ENCODE measurements at places on chromosomes 5 and 9.

- no peak for DNase-seq
Observed at GRCh38 chr9:112447283-112447761, 39.3 kb upstream of the KIAA1958 start.

- DNase-seq, result no peak
Observed at GRCh38 chr5:149903404-149903803, 41.2 kb downstream of the PDE6A start.

GRCh38 chr9:107632661-107633060, 143.1 kb upstream of the KLF4 start:
- no peak for DNase-seq

GRCh38 chr5:96283589-96283988, 149.5 kb downstream of the PCSK1 start:
- DNase-seq, result no peak

GRCh38 chr5:133859073-133859472, 109.4 kb downstream of the C5orf15 start:
- DNase-seq, result no peak

- DNase-seq, result no peak
Observed at GRCh38 chr9:122325124-122325523, 45.7 kb upstream of the PTGS1 start.

DNA sequence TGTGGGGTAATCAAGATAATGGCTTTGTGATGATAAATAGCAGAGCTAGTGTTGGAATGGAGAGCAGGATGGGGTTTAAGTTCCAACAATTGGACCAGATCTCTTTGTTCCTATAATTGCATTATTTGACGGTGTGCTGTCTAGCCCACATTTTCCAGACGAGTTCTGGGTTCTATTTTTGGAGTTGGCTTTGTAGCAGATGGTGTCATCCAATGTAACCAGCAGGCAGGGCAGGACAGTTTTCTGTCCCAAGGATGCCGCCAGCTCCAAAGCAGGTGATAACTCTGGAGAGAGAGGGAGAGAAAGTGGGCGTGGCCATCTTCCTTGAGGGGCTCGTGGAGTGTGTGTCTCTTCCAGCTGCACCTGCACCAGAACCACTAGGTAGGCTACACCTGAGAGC, 251.3 kb downstream of the KIF4B start:
- DNase-seq, result no peak

- no peak for DNase-seq
Observed at GRCh38 chr9:128459011-128459410, 3.2 kb downstream of the ODF2 start.
